AG09319 (cell line): ENCODE measurements at places on chromosomes 2 and 18.

- no peak for DNase-seq
Measured at GRCh38 chr2:176483901-176484568, 214.8 kb downstream of the MTX2 start.

DNA sequence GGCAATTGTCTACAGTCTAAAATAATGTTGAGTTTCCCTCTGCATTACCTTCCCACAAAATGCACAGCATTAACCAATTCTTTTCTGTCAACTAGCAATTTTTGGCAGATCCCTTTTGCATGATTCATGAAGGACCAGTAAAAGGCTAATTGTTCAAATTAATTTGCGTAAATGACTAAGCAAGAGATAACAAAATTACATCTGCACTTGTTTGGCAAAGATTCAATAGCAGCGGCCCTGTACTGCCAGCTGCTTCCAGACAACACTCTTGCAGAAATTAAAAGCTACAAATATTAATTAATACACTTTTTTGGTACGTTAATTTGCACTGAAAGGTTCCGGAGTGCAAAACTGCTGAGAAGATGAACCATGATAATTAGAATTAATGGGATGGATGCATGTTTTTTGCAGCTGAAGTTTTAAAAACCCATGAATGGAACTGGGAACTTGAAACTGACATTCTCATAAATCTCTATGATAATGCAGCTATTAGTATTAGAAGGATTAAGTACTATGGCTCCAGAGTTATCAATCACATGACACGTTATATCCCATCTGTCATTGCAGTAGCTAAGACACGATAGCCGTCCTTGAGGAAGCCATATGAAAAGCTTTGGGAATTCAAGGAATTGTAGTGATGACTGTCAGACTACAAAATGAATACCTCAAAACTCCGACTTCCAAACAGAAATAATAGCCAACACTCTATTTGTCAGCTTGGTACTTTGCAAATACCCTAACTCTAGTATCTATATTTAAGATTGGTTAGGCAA is 1268.3 kb upstream of the ACVR2A start:
- no peak for DNase-seq

- DNase-seq: no peak
Measured at GRCh38 chr2:16257322-16258028, 317.1 kb downstream of the MYCN start.

DNA sequence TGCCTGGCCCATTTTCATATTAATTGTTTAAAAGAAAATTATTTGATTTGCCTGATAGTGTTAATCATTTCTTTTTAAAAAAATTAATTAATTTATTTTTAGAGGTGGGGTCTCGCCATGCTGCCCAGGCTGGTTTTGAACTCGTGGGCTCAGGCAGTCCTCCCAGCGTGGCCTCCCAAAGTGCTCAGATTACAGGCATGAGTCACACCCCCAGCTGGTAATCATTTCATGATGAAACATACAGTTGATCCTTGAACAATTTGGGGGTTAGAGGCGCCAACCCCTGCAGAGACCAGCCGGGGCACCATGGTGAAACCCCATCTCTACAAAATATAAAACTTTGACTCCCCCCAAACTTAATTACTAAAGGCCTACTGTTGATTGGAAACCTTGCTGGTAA is 7.9 kb downstream of the GPN1 start:
- DNase-seq: no peak

DNA sequence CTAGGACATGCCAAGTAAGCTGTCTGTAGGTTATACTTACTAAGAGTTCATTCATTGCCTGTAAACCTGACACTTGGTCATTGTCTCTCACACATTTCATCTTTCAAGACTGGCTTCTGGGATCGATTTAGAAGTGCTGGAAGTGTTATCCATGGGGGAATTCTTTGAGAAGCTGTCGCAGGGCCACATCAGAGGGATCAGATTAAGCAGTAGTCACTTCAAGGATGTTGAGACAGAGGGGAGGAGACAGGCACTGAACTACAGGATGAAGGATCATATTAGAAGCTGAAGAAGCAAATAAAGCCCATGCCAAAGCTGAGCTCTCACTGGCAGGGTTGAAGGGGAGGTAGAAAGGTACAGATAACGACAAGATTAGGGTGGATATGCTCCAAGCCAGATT is 49.0 kb downstream of the CDK15 start:
- DNase-seq: no peak

- DNase-seq: no peak
Measured at GRCh38 chr2:220441404-220441803, 814.0 kb downstream of the SLC4A3 start.

DNA sequence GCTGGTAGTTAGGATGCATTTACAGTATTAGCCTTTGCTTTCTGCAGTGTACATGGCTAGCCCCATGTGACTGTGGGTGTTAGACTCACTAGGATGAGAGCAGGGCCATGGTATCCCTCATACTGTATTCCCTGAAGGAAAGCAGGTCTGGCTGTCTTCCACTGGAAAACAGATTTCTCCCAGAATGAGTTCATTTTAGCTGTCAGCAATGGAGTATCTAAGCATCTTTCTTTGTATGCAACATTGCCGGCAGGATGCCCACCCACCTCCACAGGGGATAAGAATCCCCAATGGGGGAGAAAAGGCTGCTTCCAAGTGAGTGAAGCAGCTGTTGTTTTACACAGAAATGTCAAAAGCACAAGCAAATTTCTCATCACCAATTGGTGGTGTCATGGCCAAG is 142.7 kb upstream of the KLHL14 start:
- no peak for DNase-seq
